Esophagus squamous epithelium (tissue), 5 donors: ENCODE measurements at places on chromosomes 4 and X. TPM values are rescaled to one million over a fixed set of nuclear protein-coding genes. Genes with fewer than 3 reads are reported as not detected.

SFRP2 gene
- 8.3 TPM for total RNA-seq

CPLX1 gene
- not detected for total RNA-seq

- H3K4me1 ChIP-seq: no peaks in the 10 kb centered on the region
- H3K36me3 ChIP-seq: no peaks in the 10 kb centered on the region
- no peak overlapping the region for H3K27ac ChIP-seq
Measured at GRCh38 chr4:10727140-10727880, 42.7 kb upstream of the CLNK start.

DNA sequence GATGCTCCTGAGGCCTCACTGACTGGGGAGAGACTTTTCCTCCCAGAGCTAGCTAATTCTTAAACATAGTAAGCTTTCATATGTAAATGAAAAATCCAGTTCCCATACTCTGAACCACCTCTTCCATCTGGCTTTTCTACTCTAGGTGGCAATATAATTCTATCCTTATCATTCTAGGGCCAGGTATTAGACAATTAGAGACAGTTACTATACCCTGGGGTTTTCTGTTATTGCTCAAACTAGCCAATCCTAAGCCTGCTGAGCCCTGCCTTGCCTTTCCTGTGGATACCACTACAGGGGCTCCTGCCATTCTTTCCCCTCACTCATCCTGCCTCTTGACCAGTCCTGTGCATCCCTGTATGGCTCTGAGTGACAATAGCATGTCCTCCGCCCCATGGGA lies 552.0 kb downstream of the STIM2 start:
- no peak overlapping the region for H3K4me3 ChIP-seq
- H3K4me1 ChIP-seq: no peaks in the 10 kb centered on the region
- H3K36me3 ChIP-seq: no peaks in the 10 kb centered on the region
- no peaks in the 10 kb centered on the region for H3K27me3 ChIP-seq

DNA sequence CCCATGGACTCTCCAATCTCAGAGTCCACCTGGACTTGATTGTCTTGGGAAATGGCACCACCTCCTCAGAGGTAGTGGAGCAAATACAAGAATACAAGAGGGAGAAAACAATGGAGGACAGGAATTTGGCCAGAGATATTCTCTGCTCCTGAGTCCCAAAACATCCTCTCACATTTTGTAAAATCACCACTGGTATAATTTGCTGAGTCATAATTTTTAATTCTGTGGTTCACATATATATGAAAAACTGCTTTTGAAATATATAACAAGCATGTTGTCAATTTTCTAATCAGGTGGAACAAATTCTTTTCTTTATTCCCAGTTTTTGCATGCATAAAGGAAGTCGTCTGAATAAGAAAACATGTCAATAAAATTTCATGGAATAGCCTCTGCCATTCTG lies 356.1 kb downstream of the AFF2 start:
- no peaks in the 10 kb centered on the region for H3K27me3 ChIP-seq
- no peak overlapping the region for H3K4me3 ChIP-seq
- H3K27ac ChIP-seq: no peak overlapping the region
- DNase-seq: no peak
- H3K4me1 ChIP-seq: no peaks in the 10 kb centered on the region

DNA sequence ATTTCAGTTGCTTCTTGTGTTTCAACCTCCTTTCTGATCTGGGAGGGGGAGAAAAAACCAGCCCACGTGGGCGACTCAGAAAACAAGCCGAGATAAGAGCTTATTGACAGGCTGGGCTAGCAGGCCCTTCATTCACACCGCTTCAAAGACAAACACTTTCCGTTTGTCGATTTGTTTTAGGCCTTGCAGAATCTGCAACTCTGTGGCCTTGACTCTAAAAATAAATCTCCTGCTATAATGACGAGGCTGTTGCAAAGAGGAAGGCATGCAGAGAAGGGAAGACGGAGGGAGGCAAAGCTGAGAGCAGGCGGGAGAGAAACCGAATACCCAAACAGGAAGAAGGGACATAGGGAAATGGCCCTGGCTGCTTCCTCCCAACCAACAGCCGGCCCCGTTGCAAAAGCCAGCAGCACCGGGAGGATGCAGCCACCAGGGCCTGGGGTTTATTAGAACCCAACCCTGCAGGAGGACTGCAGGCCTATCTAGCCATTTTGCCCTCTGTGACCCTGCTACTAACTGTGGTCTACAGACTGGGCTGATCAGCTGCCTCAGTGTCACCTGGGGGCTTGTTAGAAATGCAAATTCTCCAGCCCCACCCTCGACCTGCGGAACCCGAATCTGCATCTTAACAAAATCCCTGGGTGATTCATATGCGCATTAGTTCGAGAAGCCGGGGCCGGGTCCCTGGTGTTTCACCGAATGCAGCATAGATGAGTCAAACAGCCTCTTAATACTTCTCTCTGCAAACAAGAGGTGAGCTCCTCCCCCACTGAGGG lies 325.5 kb downstream of the BCOR start:
- DNase-seq: no peak
- peaks cover 18% of the 10 kb centered on the region for H3K4me1 ChIP-seq
- no peaks in the 10 kb centered on the region for H3K27me3 ChIP-seq

GRCh38 chr4:110310795-110311194 lies 112.4 kb upstream of the ELOVL6 start:
- DNase-seq: no peak
- no peaks in the 10 kb centered on the region for H3K4me1 ChIP-seq
- no peak overlapping the region for H3K4me3 ChIP-seq
- H3K36me3 ChIP-seq: no peaks in the 10 kb centered on the region
- no peak overlapping the region for H3K27ac ChIP-seq

DNA sequence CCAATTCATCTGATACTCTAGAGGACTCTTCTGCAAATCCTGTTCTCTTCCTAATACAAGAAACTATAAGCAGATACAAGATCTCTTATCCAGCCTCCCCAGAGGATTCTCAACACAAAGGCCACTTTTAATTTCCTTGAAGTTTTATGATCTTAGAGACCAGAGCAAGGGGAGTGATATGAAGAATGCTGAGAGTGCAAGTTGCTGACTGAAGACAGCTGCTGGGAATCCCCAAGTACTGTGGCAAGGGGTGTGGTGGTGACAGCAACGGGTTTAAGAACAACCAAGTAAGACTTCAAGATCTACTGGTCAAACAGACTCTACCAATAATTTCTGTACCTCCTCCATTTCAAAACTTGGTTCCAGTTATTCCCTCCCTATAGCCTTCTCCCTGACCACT lies 7.0 kb downstream of the AMMECR1 start:
- no peaks in the 10 kb centered on the region for H3K27me3 ChIP-seq
- no peak for DNase-seq
- H3K27ac ChIP-seq: no peak overlapping the region
- no peak overlapping the region for H3K4me3 ChIP-seq

RNF128 gene
- 9.5 TPM for total RNA-seq

- H3K27ac ChIP-seq: no peak overlapping the region
- H3K27me3 ChIP-seq: no peaks in the 10 kb centered on the region
- peaks cover 18% of the 10 kb centered on the region for H3K4me1 ChIP-seq
- peaks cover 5% of the 10 kb centered on the region for H3K36me3 ChIP-seq
- no peak for DNase-seq
Measured at GRCh38 chr4:102563000-102563399, 61.8 kb downstream of the NFKB1 start.

DNA sequence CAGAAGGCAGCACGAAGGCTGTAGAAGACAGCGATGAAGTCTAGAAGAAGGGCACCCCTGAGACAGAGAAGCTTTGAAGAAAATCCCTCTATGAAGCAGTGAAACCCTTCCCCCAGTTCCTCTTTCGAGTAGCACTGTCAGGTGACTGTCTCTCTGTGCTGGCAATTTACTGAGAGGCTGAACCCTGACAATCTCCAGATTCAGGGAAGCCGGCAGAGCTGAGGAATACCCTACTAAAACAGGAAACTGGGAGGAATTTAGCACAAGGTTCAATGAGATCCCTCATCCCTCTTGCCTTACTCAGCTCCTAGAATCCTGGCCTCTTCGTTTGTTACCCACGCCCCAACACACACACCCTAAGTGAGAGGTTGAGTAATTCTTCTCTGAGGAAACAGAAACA lies 239.7 kb upstream of the NOCT start:
- no peaks in the 10 kb centered on the region for H3K36me3 ChIP-seq
- H3K4me3 ChIP-seq: no peak overlapping the region
- no peaks in the 10 kb centered on the region for H3K4me1 ChIP-seq
- DNase-seq: no peak
- no peak overlapping the region for H3K27ac ChIP-seq
